Fibroblast of skin of abdomen (primary cell): ENCODE measurements at places on chromosomes 5 and 9.
A peak's percentile ranks its signal among the peaks of the same experiment; 100 is the strongest.

DNA sequence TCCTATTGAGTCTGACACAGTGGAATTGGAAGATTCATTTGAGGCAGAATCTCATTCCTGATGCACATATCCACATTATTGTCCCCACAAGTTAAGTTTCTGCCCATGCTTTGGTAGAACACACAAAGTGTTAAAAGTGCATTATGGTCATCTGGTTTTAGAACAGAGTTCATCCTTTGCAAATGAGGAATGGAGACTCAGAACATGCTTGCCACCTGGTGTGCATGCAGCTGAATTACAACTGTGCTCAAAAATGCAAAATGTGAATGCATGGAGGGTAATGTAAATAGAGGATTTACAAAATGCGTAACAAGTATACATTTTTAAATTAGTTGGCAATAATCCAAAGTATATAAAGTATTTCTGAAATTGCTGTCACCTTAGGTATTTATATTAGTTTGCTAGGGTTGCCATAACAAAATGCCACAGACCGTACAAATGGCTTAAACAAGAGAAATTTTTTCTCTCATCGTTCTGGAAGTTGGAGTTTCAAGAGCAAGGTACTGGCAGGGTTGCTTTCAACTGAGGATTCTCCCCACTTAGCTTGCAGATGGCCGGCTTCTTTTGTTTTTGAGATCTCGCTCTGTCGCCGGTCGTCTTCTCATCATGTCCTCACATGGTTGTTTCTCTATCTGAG, 671.1 kb downstream of the TAF11L14 start:
- DNase-seq: peak; percentile 11

- DNase-seq: no peak
Observed at GRCh38 chr9:85443190-85443598, 298.6 kb downstream of the AGTPBP1 start.

DNA sequence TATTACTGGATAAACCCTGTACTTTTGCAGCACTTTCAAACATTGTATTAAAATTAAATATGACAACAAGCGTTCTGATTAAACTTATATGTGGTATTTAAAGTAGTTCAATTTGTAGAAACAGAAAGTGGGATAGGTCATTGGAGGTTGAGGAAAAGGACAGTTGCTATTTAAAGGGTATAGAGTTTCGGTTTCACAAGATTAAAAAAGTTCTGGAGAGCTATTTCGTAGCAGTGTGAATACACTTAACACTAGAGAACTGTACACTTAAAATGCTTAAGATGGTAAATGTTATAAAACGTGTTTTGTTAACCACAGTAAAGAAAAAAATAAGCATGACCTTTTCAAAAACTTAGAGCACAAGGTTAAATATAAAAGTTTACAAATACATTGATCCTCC, 382.1 kb downstream of the BRINP1 start:
- DNase-seq: no peak

GRCh38 chr9:132670457-132671391, at the start of gene GTF3C4:
GTF3C4 (plus strand) TSS chr9:132670464; CDS start chr9:132670599, 135 bp downstream.
- no peak for DNase-seq

DNA sequence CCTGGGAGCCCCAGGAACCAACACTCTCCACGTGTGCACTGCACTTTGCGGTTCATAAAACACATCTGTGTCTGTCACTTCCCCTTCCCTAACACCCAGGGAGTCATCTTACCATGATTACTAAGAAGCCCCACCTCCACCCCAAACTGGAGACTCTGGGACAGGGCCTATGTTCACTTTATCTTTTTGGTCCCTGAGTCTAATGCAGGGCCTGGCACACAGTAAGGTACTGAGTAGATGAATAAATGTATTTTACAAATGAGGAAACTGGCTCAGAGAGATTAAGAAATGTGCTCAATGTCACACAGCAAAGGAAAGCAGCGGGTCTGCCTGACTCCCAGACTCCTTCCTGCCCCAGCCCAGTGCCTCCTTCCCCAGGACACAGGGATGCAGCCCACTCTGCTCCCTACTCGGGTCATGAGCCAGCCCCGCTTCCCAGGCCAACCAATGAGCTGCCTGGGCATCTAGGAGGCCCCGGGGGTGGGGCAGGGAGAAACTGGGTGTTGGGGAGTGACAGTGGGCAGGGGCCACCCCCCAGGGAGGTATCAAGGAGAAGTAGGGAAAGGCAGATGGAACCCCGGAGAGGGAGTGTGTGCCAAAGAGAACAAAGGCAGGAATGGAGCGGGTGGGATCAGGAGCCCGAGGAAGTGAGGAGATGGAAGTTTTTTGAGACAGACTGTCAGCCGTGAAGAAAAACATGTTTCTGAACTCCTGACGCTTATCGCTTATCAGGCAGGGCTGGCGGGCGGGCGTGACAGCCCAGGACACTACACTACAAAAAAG, 30.5 kb downstream of the SHB start:
- peak; percentile 45 for DNase-seq

DNA sequence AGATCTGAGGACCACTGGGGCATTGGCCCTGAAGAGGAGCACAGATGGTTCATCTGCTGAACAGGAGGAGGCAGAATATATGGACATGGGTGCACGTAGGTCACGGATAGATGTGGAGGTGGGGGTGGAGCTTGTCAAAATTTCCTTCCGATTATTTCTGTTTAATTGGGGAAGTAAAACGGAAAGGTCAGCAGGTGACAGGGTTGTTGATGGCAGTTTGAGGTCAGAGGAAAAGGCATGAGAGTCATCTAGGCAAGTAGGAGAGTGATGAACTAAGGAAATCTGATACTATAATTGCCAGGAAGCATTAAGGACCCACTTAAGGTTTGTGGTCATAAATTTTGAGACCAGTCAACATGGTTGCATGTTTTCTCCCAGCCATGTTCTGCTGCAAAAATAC, 8.4 kb upstream of the FAM81B start:
- no peak for DNase-seq

DNA sequence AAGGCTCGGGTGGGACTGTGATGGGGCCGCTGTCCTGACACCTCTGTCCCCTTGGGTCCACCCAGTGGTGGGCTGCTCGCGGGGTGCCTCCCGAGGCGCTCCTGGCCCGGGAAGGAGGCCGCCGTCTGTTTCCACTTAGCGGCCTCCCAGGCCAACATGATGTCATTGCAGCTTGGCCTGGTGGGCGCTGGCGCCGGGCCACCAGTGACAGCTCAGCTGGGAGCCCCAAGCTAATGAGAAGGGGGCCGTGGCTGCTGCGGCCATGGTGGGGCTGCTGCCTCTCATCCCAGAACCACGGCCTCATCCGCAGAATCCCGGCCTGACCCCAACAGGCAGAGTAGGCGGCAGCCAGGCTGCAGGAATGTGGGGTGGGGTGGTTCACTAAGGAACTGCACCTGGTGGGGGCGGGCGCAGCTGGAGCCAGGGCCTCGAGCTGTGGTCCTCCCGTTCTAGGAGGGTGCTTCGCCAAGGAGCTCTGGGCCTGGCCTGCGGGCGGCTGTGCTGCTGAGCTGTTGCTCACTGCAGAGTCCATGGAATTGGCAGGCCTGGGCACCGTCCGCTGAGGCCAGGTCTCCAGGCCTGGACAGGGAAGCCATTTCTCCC, 123.5 kb upstream of the COL5A1 start:
- peak; percentile 68 for DNase-seq

- peak; percentile 98 for DNase-seq
Observed at GRCh38 chr9:84170521-84171141, 169.9 kb downstream of the SLC28A3 start.
